Eye (tissue), 1 donor: ENCODE measurements at places on chromosomes 7 and 10.

DNA sequence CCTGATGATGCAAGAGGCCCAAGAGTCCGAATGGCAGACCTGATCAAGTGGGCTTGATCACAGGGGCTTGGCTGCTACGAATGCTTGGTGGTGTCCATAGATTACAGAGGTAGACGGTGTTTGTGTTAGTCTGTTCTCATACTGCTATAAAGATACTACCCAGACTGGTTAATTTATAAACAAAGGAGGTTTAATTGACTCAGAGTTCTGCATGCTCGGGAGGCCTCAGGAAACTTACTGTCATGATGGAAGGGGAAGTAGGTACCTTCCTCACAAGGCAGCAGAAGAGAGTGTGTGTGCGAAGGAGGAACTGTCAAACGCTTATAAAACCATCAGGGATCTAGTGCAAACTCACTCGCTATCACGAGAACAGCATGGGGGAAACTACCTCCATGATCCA is 268.9 kb upstream of the KLF6 start:
- DNase-seq: no peak

- DNase-seq: no peak
Observed at GRCh38 chr10:60777696-60778213, 523 bp upstream of the CDK1 start.

GRCh38 chr7:105990727-105991453 is 27.8 kb downstream of the CDHR3 start:
- peak; percentile 54 for DNase-seq

GRCh38 chr7:47622946-47623640 is 41.2 kb upstream of the TNS3 start:
- peak; percentile 91 for DNase-seq

GRCh38 chr10:62907470-62908212 is 91.5 kb upstream of the EGR2 start:
- peak; percentile 23 for DNase-seq

- DNase-seq: no peak
Observed at GRCh38 chr10:48767373-48768143, 82.9 kb downstream of the WDFY4 start.

GRCh38 chr7:139591550-139592195 is 68.2 kb downstream of the CLEC2L start:
- no peak for DNase-seq

DNA sequence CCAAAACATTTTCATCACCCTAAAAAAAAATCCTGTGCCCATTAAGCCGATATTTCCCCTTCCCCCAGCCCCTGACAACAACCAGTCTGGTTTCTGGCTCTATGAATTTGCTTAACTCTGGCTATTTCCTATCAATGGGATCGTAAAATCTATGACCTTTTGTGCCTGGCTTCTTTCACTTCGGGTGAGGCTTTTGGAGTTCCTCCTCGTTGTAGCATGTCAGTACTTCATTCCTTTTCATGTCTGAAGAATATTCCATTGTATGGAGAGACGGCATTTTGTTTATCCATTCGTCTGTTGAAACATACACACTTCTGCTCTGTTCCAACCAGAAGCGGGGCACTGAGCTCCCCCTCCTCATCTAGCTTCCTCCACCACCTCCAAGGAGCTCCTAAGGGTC is 29.5 kb downstream of the TACC2 start:
- no peak for DNase-seq

- no peak for DNase-seq
Observed at GRCh38 chr10:103734731-103735130, 120.6 kb downstream of the SH3PXD2A start.

GRCh38 chr10:114412907-114413797 is 8.8 kb upstream of the AFAP1L2 start:
- DNase-seq: no peak

DNA sequence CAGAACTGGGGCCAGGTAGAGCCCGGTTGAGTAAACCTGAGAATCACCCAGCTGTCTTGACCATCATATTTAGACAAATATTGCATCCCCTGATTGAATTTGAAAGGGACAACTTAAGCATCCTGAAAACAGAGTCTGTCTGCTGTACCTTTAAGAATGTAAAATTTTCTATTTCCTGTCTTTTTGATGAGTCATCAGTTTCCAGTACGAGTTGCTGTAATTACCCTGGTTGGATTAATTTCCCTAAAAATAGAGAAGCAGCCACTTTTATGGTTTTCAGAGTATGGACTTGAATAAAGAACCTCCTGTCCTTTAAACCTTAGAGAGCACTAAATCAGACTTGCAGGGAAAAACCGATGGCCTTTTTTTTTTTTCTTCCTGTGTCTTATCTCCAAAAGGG is 164.6 kb upstream of the SH2B2 start:
- no peak for DNase-seq

DNA sequence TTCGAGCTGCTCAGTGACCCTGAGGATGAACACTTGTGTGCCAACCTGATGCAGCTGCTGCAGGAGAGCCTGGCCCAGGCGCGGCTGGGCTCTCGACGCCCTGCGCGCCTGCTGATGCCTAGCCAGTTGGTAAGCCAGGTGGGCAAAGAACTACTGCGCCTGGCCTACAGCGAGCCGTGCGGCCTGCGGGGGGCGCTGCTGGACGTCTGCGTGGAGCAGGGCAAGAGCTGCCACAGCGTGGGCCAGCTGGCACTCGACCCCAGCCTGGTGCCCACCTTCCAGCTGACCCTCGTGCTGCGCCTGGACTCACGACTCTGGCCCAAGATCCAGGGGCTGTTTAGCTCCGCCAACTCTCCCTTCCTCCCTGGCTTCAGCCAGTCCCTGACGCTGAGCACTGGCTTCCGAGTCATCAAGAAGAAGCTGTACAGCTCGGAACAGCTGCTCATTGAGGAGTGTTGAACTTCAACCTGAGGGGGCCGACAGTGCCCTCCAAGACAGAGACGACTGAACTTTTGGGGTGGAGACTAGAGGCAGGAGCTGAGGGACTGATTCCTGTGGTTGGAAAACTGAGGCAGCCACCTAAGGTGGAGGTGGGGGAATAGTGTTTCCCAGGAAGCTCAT is 1.1 kb downstream of the DDIT4 start:
- peak; percentile 84 for DNase-seq

GRCh38 chr7:40057292-40057691 is 77.1 kb downstream of the MPLKIP start:
- no peak for DNase-seq

GRCh38 chr10:90579602-90580242 is 278.1 kb downstream of the HTR7 start:
- no peak for DNase-seq

GRCh38 chr7:36285276-36285675 is 104.4 kb upstream of the ANLN start:
- DNase-seq: peak; percentile 42

DNA sequence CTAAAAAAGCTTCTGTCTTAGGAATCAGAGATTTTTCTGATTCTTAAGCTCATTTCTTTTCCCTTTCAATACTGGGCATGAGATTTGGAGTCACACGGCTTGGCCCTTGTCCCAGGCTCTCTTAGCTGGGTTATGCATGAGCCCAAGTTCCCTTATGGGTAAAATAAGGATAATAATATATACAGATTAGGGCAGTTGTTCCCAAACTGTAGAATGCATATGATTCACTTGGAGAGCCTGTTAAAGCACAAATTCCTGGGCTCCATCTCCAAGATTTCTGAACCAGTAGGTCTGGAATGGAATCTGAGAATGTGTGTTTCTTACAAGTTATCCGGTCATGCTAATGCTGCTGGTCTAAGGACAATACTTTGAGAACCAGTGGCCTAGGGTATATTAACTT is 154.0 kb downstream of the REEP3 start:
- no peak for DNase-seq

GRCh38 chr7:154583454-154583853 is 419.5 kb downstream of the PAXIP1 start:
- DNase-seq: no peak

GRCh38 chr10:114766470-114766869 is 55.1 kb upstream of the FHIP2A start:
- DNase-seq: no peak

DNA sequence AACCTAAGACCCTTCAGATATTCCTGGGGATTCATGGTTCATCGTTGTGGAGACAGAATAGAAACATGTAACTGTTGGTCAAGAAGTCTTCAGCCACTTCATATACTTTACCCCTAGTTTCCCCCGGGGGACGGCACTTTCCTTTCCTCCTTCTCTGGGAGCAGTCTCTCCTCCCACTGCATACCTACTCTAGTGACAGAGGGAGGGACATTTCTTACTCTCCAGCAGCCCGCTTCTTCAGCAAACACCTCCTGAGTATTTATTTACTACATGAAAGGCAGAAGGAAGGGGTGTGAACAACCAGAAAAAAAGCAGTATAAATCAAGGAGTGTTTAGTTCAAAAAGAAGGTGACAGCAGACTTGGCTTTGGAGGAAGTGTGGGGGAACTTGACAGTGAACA is 69.0 kb downstream of the LHFPL3 start:
- no peak for DNase-seq

GRCh38 chr10:33101392-33101787 is 143.4 kb upstream of the ITGB1 start:
- DNase-seq: no peak

DNA sequence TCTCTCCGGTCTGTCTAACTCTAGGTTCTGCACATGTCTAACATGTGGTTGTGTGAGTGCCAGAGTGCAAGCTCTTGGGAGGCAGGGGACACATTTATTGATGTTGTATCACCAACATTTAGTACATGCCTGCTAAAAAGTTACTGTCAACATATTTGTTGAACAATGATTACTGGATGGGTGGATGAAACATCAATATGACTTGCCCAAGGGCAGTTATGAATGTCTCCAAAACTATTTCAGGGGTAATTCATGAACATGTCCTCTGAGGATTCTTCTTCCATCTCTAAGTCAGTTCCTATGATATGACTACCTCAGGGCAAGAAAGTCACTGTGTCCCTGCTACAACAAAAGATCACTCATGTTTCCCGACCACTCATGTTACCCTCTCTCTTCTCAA is 91.3 kb upstream of the STEAP1B start:
- no peak for DNase-seq

GRCh38 chr7:37493123-37493522 is 44.5 kb upstream of the ELMO1 start:
- DNase-seq: no peak

- DNase-seq: no peak
Observed at GRCh38 chr7:150003304-150003810, 129.6 kb downstream of the ATP6V0E2 start.

DNA sequence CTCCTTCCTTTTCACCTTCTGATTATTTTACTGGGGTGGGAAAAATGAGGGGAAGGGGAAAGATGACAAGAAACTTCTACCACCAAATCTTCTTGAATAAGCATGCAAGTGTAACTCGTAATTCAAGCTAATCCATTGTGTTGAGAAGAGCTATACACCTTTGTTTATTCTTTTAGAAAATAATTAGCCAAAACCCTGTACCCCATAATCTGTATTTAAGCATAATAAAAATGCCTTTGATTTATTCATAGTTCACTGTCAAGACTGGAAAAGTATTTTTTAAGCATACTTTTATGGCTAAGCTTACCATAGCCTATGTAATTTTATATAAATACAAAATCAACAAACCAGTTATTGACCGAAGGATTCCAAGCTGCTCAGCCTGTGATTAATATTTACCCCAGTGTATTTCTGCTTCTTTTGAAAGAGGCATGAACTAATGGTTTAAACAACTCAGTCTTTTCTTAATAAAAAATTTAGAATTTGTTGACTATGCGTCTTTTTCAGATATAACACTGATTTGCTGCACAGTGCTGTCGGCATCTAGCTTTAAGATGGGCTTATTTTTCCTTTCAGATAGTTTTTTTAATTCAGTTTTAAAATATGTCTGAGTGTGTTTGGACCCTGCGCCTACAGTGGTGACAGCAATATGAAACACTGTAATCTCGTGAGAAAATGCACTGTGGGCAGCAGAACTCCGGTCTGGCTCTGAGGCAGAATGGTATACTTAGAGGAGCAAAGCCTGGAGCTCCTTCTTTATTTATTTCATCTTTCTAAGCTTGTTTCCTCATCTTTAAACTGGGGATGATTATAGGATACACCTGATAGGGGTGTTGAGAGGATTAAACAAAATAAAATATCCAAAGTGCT is 238.8 kb upstream of the LRGUK start:
- no peak for DNase-seq

GRCh38 chr10:130326954-130327353 is 190.8 kb downstream of the GLRX3 start:
- DNase-seq: no peak

GRCh38 chr10:68506411-68506810 is 20.9 kb downstream of the SLC25A16 start:
- DNase-seq: no peak

GRCh38 chr7:155300641-155301452 is 3.2 kb downstream of the INSIG1 start:
- no peak for DNase-seq

- no peak for DNase-seq
Observed at GRCh38 chr7:75819711-75820110, 6.1 kb upstream of the CCL24 start.

GRCh38 chr10:69728335-69728870 is 73.3 kb upstream of the COL13A1 start:
- no peak for DNase-seq

DNA sequence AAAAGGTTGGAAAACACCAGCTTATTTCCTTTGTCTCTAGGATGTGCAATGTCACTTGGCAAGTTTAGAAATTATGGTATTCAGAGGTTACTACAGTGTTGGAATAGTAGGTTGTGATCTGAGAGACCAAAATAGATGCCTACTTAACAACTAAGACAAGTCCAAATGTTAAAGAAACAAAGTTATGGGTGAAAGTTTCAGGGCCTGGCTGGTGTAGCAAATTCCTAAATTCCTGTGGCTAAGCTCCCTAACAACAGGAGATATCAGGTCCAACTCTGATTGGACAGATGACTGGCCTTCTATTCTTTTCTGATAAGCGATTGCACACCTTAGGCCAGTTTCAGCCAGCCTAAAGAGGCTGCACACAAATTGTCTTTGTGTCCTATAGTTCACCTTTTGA is 873.5 kb downstream of the REEP3 start:
- DNase-seq: no peak

DNA sequence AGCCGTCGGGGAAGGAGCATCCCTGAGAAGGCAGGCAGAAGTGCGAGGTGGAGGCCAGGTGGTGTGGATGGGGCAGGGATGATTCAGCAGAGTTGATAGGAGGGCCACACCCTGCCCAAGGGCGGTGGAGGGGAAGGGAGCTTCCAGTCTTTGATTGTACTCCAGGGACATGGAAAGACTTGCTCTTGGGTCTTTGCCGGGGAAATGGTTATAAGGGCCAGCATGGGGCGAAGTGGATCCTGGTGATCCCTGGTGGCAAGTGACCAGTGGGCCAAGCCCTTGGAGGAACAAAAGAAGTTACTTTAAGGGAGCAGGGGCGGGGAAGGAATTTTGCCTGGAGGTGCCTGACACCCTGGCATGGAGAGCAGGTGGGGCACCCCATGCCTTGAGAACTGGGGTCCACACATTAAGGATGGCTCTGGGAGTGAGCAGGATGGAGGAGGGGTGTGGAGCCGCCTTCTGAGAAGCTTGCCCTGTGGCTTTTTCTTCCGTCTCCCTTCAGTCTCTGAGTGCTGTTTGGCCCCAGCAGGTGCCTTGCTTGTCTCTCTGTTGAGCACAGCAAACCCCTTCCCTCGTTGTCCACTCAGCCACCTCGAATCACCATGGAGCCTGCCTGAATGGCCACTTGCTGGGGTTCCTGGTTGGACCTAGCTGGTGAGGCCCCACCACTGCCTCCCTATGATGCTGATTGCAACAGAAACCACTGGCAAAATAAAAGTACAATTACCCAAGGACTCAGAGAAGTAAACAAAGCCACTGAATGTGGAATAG is 83.9 kb downstream of the RAMP3 start:
- DNase-seq: no peak
